Activated T-helper 17 cell treated with anti-CD3 and anti-CD28 coated beads, Interleukin-2, amount 50 U/mL, for 72 hours (primary cell): ENCODE measurements at places on chromosomes 6 and 20. TPM values are rescaled to one million over a fixed set of nuclear protein-coding genes. Genes with fewer than 3 reads are reported as not detected.

SLC35F1 gene
- 0.04 TPM for total RNA-seq

SCGN gene
- total RNA-seq: not detected

VSX1 gene
- not detected for total RNA-seq

VWA7 gene
- total RNA-seq: 2.9 TPM

ARID1B gene
- total RNA-seq: 67.3 TPM

DNA sequence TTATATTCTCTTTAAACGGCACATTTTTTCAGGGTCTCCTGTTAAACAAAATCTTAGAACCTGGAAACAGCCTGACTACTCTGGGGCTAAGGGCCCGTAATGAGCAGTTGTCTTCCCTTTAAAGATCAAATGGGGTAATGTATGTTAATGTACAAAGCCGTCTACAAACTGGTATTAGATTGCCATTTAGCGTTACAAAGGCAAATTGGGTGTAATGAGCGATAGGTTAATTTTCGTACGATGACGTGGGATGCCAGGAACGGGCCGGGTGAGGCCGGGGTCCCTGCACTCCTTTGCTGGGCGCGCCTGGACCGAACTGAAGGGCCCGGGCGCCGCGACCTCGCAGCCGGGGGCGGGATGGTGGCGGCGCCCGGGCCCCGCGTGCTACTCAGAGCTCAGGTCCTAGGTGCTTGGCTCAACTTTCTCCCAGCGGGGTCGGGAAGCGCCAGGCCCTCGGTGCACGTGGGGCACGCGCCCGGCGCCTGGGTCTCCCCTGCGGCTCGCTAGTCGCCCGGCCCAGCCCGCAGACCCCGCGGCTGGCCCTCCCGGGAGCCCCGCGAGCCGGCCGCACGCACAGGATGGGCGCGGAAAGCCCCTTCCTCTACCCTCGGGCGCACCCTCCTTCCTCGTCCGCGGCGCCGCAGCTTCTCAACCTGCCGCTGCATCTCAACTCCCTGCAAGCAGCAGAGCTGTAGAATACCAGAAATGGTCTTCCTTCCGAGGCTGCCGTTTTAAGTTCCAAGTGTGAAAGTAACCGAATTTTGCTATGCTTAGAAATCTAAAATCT lies 5.9 kb downstream of the NKX2-4 start:
- ATAC-seq: no peak

DNA sequence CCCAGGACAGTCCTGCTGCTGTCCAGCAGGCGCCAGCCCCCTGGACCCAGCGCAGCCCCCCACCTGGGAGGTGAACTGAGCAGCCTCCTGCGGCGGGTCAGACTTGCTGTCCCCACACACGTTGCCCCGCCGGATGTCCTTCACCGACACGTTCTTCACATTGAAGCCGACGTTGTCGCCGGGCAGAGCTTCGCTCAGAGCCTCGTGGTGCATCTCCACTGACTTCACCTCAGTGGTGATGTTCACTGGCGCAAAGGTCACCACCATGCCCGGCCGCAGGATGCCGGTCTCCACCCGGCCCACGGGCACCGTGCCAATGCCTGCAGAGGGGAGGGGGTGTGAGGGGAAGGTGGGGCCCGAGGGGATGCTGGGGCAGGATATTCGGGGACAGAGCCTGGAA lies 8.5 kb downstream of the EEF1A2 start:
- ATAC-seq: no peak

DNA sequence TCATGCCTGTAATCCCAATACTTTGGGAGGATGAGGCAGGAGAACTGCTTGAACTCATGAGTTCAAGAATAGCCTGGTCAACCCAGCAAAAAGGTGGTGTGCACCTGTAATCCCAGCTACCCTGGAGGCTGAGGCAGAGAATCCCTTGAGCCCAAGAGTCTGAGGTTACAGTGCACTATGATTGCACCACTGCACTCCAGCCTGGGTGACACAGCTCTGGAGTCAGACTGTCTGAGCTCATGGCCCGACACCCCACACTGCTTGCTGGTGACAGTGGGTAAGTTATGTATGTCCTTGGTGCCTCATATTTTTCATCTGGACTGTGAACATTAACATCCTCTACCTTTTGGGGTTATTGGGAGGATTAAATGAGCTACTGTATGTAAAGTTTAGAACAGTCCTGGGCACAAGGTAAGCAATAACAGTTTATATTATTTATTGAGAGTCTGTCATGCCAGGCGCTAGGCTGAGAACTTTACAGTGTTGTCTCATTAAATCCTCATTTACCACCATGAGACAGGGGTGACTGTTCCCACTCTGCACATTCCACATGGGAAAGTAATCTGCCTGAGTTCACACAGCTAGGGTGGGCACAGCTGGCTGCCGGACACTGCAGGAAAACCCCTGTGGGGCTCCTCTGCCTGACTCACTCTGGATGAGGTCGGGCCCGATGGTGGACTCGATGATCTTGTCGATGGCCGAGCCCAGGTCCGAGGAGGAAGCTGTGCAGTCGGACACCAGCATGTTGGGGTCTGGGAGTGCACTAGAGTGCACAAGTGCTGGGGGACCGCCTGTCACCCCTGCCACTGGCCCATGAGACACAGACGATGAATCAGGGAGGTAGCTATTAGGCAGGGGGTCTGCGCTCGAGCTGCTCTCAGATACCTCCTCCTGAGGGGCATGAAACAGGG lies 2.9 kb downstream of the ZNF335 start:
- ATAC-seq: no peak

DNA sequence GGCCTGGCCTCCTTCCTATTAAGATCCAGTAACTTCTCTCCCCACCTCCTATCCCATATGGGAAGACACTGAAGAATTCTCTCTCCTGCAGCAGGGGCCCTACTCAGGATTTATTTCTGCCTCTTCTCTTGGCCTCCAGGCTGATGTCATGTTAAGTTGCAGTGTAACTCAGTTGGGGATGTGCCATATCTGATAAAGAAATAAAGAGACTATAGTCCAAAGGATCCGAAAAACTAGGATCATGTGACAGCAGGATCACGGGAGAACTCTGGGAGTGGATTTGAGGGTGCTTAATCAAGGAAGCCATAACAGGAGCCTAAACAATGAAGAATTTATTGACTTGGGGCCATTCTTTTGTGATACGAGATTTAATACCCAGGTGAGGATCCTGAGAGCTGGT lies 38.5 kb upstream of the TGM6 start:
- ATAC-seq: no peak

DNA sequence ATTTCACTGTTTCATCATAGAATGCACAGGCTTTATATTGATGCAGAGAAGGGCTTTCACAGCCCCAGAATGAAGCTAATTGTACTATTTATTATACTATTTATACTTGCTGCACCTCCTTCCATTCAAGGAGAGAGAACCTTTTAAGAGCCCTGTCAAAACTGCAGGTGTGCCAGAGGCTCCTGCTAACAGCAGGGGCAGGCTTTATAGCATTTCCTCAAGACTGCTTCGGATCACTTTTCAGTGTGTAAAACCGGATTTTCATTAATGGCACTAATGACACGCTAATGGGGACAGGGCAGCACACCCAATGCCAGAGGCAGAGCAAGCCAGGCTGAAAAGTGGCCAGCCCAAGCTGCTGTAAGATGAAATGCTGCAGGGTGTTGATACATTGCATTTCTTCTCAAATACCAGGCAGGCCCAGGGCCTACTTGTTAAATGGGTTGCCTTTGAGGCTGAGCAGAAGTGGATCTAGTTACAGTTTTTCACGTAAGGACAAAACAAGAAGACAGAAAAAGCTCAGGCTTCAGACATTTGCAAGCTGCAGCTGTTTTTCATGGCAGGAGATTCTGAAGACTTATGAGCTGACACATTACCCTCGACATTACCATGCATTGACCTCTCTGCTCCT lies 487.7 kb upstream of the BTBD3 start:
- ATAC-seq: no peak

GRCh38 chr6:22716721-22717120 lies 147.4 kb downstream of the HDGFL1 start:
- no peak for ATAC-seq

DNA sequence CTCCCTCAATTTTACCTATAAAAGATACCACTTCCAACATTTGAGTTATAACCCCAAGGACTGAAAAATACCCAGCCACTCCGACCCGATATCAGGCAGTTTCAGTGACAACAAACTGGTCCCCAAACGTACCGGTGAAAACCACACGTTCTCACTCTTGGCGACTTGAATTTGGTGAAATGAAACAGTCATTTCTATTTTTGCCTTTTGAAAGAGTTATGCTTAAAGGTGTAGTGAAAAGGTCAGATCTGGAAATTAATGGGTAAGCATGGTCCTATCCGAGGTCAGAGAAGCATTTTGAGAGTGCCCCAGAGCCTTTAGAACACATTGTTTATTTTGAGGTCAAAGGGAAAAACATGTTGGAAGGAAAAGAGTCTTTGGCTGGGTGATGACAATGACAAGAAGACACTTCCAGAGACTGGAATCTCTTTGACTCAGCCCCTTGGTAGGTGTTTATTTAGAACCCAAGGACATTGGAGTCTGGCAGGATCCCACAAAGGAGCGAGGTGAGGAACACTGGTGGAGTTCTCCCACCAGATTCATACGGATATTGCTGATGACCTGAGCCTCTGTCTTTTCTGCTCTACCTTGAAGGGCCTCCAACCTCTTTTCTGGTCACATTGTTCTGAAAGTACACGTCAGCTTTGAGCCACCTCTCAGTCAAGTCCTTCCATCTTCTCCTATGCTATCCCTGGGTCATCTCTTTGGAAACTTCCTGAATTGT lies 235.0 kb downstream of the GMPR start:
- peak; percentile 44 for ATAC-seq

GRCh38 chr6:45514454-45515230 lies 136.9 kb upstream of the SUPT3H start:
- ATAC-seq: no peak

DNA sequence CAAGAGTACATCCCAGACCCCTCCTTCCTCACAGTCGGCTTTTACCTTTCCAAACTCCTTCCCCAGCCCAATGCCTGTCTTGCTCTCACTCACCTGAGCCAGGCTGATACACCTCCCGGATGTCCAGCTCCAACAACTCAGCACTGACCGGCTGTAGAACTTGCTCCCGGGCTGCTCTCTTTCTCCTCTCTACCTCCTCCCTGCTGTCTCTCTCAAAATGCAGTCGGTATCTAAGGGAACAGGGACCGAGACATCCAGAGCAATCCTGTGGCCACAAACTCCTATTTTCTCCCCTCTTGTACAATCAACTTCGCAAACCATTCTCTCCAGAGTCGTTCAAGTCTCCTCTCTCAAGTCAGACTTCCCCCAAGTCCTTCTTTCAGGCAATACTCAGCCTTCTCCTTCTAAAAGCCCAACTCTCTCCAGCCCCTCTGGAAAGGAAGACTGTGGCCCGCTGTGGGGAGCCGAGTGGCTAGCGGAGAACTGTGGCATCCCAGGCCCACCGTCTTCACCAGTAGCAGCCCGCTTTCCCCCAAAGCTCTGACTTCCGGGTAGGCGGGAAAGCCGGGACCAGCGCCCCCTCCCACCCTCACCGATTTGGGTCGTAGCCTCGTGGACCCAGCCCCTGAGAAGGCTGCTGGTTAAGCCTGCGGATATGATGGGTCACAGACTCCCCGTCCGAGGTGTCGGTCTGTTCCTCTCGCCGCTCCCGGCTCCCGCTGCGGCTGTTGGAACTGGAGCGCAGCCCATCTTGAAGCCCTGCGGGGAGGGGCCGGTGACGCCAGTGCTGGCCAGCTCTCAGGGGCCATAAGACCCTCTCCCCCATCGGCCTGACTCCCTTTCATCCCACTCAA lies 1.1 kb downstream of the GNL1 start:
- no peak for ATAC-seq

DNA sequence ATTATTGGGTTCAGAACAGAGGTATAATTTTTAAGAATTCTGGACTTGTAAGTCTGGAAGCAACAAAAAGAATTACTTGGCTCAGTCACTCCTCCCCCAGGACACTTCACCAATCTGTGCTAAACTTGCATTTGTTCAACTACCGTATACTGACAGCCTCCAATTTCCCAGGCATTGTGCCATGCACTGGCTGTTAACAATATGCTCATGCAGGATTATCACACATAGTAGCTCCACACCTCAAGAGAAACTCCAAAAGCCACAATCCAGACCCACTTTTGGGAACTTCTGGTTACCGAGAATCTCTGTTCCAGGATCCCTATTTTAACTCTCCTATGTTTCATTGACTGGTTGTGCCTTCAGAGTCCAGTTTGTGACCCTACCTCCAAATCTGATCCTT lies 7.7 kb downstream of the ADGRF1 start:
- ATAC-seq: no peak

- ATAC-seq: no peak
Measured at GRCh38 chr6:37273690-37274089, 15.7 kb upstream of the TMEM217 start.

DNA sequence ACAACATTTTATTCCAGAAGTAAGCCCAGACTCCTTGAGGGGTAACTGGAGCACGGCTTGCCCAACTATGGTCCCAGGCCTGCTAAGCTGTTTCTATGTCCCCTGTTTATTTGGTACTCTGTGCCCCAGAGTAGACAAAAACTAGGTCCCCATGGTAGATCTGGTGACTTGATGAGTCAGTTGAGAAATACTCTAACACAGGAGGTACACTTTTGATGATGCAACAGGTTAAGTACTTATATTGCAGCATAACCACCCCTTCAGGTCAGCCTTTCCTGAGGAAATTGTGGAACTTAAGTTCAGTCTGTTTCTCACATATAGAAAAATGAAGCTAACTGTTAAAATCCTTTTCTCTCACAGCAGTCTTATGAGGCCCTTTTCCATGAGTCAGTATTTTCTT lies 19.6 kb downstream of the TTPAL start:
- peak; percentile 34 for ATAC-seq

DNA sequence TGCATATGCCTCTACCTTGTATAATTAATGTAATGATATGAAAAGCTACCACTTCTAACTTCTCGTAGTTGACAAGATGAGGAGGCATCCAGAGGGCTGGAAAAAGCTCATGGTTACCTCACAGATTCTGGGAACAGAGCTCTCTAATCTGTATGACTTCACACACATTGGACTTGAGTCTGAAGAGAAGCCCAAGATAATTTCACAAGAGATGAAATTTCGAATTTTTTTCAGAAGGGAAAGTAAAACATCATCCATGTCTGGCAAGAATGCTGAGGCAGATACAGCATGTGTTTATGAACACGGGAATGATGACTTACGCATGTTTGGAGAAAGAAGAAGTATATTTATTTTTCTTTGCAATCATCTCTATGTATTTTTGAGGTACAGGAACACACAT lies 141.8 kb upstream of the TENT5A start:
- ATAC-seq: no peak

DNA sequence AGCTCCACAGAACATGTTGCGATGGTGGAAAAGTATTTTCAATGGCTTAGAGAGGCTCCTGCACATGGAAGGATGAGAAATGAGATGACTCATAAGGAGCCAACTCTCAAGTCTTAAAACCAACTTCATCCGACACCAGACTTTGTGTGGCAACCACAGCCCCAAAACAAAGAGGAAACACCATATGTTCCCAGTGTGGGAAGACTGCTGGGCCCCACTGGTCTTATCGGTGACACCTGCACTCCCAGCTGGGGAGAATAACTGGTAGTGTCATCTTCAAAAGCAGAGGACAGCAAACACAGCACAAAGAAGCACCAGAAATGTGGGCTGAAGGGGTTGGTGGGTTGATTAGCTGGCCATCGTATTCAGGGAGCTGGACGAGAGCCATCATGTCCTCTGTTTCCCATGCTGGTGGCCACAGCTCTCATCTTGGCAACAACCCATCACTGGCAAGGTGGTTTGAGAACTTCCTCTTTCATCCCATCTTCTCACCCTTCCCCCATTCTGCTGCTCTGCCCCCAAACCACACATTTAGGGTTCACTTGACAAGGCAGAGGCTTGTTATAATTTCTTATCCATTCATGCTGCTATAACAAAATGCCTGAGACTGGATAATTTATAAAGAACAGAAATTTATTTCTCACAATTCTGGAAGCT lies 46.0 kb upstream of the TASP1 start:
- no peak for ATAC-seq
